RWPE2 (cell line): ENCODE measurements at places on chromosomes 6 and 20.

GRCh38 chr6:154543628-154544027 is 33.1 kb upstream of the CNKSR3 start:
- no peaks in the 10 kb centered on the region for H3K27me3 ChIP-seq
- DNase-seq, result no peak
- no peaks in the 10 kb centered on the region for H3K4me1 ChIP-seq
- no peak overlapping the region for H3K4me3 ChIP-seq

GRCh38 chr6:98514073-98514720 is 320.2 kb upstream of the POU3F2 start:
- no peak overlapping the region for H3K4me3 ChIP-seq
- no peak overlapping the region for H3K27ac ChIP-seq
- no peak for DNase-seq
- no peaks in the 10 kb centered on the region for H3K36me3 ChIP-seq
- H3K27me3 ChIP-seq, result peaks cover 7% of the 10 kb centered on the region

DNA sequence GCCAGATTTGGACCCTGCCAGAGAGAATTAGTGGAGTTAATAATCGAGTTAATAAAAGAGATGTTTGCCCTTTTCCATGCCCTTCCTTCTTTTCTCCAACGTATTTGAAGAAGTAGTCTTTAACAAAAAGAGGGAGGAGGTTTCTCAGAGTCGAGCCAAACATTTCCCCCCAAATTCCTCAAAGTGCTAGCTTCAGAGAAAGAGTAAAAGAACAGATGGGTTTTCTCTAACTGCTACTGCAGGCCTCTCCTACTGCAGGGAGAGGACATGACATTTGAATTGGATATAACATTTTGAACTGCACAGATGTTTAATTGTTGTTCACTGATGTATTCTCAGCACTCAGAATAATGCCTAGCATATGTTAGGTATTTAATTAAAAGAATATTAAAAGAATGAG is 25.5 kb downstream of the RWDD2A start:
- H3K36me3 ChIP-seq, result no peaks in the 10 kb centered on the region; the same call in 1 of the 2 replicates
- H3K4me3 ChIP-seq, result no peak overlapping the region
- no peaks in the 10 kb centered on the region for H3K27me3 ChIP-seq

DNA sequence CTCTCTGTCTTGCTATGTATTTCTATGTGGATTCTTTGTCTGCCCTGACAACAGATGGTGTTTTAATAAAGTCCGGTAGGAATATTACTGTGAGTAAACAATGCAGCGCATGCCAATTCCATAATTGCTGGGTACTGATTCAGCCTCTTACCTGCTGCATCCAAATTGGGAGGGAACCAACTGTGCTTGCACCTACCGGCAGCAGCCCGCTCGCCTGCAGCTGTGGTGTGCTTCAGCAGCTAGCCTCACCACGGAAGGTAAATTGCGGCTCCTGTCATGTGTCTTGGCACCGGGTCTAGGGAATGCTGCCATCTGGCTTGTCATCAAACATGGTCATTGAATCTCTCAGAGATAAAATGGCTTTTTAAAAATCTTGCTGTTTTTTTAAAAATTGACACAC is 704.8 kb upstream of the SLC35B3 start:
- no peak overlapping the region for H3K4me3 ChIP-seq
- H3K4me1 ChIP-seq, result peaks cover 11% of the 10 kb centered on the region
- no peaks in the 10 kb centered on the region for H3K27me3 ChIP-seq
- no peaks in the 10 kb centered on the region for H3K36me3 ChIP-seq
- no peak overlapping the region for H3K27ac ChIP-seq

- H3K36me3 ChIP-seq, result no peaks in the 10 kb centered on the region; the same call in 1 of the 2 replicates
- no peaks in the 10 kb centered on the region for H3K27me3 ChIP-seq
- H3K27ac ChIP-seq, result no peak overlapping the region
These were observed 73.2 kb upstream of the CD2AP start for GRCh38 chr6:47404435-47404834.

GRCh38 chr6:53038596-53038995 is 26.6 kb upstream of the FBXO9 start:
- no peak overlapping the region for H3K4me3 ChIP-seq
- peaks cover 14% of the 10 kb centered on the region for H3K36me3 ChIP-seq
- H3K27ac ChIP-seq, result no peak overlapping the region
- H3K4me1 ChIP-seq, result peaks cover 26% of the 10 kb centered on the region

- peak; percentile 100 for DNase-seq
- H3K36me3 ChIP-seq, result no peaks in the 10 kb centered on the region
- H3K27me3 ChIP-seq, result no peaks in the 10 kb centered on the region
- no peak overlapping the region for H3K4me3 ChIP-seq
These were observed 107.3 kb downstream of the SYCP2 start for GRCh38 chr20:59825944-59826759.

DNA sequence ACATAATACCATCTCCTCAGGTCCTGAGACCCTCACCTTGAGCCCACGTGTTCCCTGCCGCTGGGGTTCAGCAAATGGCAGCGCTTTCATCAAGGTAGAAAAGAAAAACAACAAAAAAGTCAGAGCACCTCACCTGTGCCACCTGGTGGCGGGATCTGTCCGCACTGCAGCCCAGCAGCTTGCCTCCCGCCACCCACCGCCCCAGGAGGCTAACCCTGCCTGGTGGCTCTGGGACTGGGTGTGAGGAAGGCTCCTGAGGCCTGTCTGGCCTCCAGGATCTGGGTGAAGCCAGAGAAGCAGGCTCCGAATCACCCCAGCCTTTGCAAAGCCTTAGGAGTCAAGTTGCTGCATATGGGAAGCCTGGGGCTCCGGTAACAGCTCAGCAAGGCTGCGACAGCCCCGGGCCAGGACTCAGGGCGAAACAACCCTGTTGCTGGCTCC is 270.8 kb downstream of the BMP7 start:
- H3K27me3 ChIP-seq, result no peaks in the 10 kb centered on the region
- H3K4me1 ChIP-seq, result no peaks in the 10 kb centered on the region
- no peaks in the 10 kb centered on the region for H3K36me3 ChIP-seq
- H3K4me3 ChIP-seq, result no peak overlapping the region

DNA sequence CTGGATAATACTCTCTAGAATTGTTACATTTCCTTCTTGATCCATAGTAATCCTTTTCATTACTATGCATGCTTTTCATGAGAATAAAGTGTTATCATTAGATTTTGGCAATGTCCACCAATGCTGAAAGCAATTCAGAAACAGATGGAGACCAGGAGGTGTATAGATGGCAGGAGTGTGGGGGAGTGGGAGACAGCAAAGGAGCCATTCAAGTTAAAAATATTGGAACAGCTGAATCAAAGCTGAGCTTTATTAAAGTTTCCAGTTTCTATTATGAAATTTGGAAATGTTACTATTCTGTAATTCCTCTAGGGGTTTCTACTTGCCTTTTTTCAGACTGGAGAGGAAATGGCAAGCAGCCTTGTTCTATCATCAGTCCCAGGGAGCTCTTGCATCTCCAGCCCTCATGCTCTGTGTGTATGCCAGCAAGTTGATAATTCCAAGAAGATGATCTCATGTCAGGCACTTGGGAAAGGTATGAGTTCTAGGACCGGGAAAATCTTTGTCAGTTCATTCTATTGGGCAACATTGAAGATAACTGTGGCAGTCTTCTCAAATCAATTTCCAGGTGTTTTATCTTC is 228.0 kb downstream of the CD109 start:
- no peak for DNase-seq
- H3K4me3 ChIP-seq, result no peak overlapping the region
- H3K27ac ChIP-seq, result no peak overlapping the region
- H3K36me3 ChIP-seq, result no peaks in the 10 kb centered on the region
- H3K4me1 ChIP-seq, result no peaks in the 10 kb centered on the region

GRCh38 chr6:30160785-30161531 is at the start of gene TRIM10:
TSS of gene TRIM10 (minus strand) at chr6:30161211. CDS start at chr6:30160858, 353 bp downstream.
- peaks cover 12% of the 10 kb centered on the region for H3K4me1 ChIP-seq
- no peaks in the 10 kb centered on the region for H3K27me3 ChIP-seq
- H3K4me3 ChIP-seq, result no peak within 1 kb of the TSS
- H3K27ac ChIP-seq, result no peak within 1 kb of the TSS
- no peak for DNase-seq
- no peaks in the 10 kb centered on the region for H3K36me3 ChIP-seq

DNA sequence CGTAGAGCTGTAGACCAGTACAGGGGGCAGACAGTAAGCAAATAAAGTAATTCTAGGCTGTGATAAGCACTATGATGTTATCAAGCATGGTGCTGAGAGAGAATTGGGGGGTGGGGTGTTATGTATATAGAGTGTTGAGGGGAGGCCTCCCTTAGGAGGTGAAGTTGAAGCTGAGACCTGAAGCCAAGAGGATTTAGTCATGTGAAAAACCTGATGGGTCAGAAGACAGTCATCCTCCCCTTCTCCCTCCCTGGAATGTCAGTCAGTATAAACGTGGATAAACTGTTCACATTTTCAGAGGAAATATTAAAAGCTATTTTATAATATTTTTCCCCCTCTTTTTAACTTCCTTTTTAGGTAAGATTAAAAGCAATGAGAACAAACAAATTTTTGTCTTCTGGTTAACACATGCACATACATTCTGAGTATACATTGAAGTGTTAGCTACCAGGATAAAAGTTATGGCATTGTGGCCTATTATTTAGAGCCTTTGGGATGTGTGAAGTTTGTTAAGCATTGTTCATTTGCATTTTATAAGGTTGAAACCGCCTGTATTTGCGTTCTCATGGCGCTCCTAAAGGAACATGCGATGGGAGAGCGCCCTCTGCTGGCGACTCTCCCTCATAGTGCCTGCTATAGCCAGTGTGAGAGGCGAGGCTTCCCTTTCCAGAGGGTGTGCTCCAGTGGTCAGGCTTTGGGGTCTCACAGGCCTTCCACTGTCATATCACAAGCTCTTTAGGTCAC is 35.4 kb upstream of the MAPK13 start:
- no peaks in the 10 kb centered on the region for H3K4me1 ChIP-seq
- no peaks in the 10 kb centered on the region for H3K27me3 ChIP-seq
- peak overlapping the region; percentile 23 for H3K27ac ChIP-seq
- H3K4me3 ChIP-seq, result no peak overlapping the region

DNA sequence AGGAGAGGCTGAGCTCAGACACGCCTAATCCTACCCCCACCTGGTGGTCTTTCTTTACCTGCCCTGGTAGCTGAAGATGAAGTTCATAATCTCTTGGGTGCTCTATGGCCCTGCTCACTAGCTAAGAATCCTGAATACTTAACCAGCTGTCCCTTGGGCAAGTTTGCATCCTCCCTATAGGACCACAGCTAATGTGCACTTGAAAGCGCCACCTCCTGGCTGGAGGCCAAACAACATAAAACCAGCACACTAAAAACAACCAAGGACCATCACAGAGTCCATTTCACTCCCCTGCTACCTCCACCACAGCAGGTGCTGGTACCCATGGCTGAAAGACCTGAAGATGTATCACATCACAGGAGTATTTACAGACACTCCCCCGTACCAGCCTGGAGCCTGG is 155.5 kb upstream of the SLC24A3 start:
- H3K4me3 ChIP-seq, result no peak overlapping the region
- H3K4me1 ChIP-seq, result no peaks in the 10 kb centered on the region
- no peak for DNase-seq
- H3K27ac ChIP-seq, result no peak overlapping the region
- H3K36me3 ChIP-seq, result no peaks in the 10 kb centered on the region
- H3K27me3 ChIP-seq, result no peaks in the 10 kb centered on the region

- no peaks in the 10 kb centered on the region for H3K4me1 ChIP-seq
- no peaks in the 10 kb centered on the region for H3K27me3 ChIP-seq
- no peak overlapping the region for H3K27ac ChIP-seq
- DNase-seq, result no peak
- H3K4me3 ChIP-seq, result no peak overlapping the region
- H3K36me3 ChIP-seq, result no peaks in the 10 kb centered on the region
These were observed 49.4 kb downstream of the ANKRD60 start for GRCh38 chr20:58179083-58179431.

DNA sequence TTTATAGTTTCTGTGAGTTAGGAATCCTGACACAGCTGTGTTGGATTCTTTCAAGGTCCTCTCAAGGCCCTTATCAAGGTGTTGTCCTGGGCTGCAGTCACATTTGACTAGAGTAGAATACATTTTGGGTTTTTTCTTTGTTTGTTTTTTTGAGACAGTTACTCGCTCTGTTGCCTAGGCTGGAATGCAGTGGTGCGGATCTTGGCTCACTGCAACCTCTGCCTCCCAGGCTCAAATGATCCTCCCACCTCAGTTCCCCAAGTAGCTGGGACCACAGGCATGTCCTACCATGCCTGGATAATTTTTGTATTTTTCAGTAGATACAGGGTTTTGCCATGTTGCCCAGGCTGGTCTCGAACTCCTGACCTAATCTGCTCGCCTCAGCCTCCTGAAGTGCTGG is 15.7 kb downstream of the NFYA start:
- H3K4me3 ChIP-seq, result no peak overlapping the region
- no peaks in the 10 kb centered on the region for H3K27me3 ChIP-seq
- H3K4me1 ChIP-seq, result no peaks in the 10 kb centered on the region
- no peak for DNase-seq
- H3K36me3 ChIP-seq, result peaks cover 95% of the 10 kb centered on the region

DNA sequence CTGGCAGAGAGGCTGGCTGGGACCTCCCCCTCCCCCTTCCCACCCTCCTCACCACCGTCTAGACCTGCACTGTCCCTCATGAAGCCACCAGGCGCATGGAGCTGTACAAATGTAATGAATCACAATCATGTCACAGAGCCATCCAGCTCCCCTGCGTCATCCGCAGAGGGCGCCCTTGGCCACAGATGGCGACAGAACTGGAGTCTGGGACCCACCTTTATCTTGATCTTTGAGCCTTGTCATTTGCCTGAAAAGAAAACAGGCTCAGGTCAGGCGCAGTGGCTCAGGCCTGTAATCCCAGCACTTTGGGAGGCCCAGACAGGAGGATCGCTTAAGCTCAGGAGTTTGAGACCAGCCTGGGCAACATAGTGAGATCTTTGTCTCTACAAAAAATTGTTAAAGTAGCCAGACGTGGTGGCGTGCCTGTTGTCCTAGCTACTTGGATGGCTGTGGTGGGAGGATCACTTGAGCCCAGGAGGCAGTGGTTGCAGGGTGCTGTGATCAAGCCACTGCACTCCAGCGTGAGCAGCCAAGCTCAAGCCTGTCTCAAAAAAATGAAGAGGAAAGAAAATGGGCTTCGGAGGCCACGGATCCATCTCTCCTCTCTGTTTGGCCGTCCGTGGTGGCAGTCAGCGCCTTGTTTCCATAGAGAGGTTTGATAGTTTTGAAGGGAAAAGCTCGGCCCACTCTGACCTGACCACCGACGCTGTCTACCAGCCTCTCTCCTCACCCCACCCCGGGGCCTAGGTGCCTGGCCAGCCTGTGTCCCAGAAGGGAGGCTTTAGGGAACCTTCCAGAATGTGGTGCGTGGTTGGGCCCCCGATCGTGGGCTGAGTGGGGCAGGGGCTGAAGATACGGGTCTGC is 6.2 kb downstream of the COL9A3 start:
- H3K4me1 ChIP-seq, result peaks cover 14% of the 10 kb centered on the region
- H3K27ac ChIP-seq, result no peak overlapping the region
- no peaks in the 10 kb centered on the region for H3K36me3 ChIP-seq
- no peaks in the 10 kb centered on the region for H3K27me3 ChIP-seq

GRCh38 chr6:168988801-168989200 is 264.8 kb downstream of the THBS2 start:
- no peaks in the 10 kb centered on the region for H3K27me3 ChIP-seq
- H3K4me1 ChIP-seq, result peaks cover 4% of the 10 kb centered on the region
- H3K36me3 ChIP-seq, result no peaks in the 10 kb centered on the region
- no peak overlapping the region for H3K27ac ChIP-seq
- no peak overlapping the region for H3K4me3 ChIP-seq
- DNase-seq, result no peak

- H3K36me3 ChIP-seq, result no peaks in the 10 kb centered on the region
- no peak overlapping the region for H3K4me3 ChIP-seq
- H3K27ac ChIP-seq, result no peak overlapping the region
- no peaks in the 10 kb centered on the region for H3K4me1 ChIP-seq
- H3K27me3 ChIP-seq, result no peaks in the 10 kb centered on the region
These were observed 78.6 kb downstream of the INSM1 start for GRCh38 chr20:20446425-20447015.

- H3K4me3 ChIP-seq, result no peak overlapping the region
- peaks cover 58% of the 10 kb centered on the region for H3K36me3 ChIP-seq
- H3K4me1 ChIP-seq, result peaks cover 7% of the 10 kb centered on the region
- DNase-seq, result no peak
- no peaks in the 10 kb centered on the region for H3K27me3 ChIP-seq
- H3K27ac ChIP-seq, result no peak overlapping the region
These were observed 3.7 kb downstream of the RRBP1 start for GRCh38 chr20:17678295-17678694.
